ENCODE measurements at places on chromosomes 1 and 21.

- DNase-seq: no peak
Measured at GRCh38 chr1:167229719-167230385, 9.2 kb downstream of the POU2F1 start.

DNA sequence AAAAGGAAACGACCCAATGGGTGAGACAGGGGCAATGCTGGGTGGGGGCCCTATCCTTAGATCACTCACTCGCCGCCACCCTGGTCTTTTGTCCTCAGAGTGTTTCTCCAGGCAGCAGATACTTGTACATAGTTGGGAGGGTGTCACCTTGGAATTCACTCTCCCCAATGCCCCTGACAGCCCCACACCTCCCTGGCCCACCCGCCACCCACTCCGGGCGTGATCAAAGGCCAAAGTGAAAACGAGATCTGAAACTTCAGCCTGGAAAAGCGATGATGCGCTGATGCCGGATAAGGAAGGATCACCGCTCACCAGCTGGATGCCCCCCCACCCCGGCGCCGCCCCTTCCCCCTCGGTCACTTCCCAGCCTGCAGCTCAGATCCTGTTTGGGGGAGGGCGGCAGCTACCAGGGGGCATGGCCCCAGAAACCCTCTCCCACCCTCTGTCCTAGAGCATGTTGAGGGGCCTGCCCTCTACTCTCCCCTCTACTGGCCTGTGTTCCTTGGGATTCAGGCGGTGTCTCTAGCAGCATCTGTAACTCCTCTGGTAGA lies 33.6 kb upstream of the CASZ1 start:
- no peak for DNase-seq

- DNase-seq: no peak
Measured at GRCh38 chr1:62753031-62753965, 30.6 kb upstream of the ATG4C start.

- no peak for DNase-seq
Measured at GRCh38 chr1:7463526-7463925, 307.6 kb upstream of the VAMP3 start.

- DNase-seq: no peak
Measured at GRCh38 chr1:18936814-18937481, 19.5 kb downstream of the IFFO2 start.

DNA sequence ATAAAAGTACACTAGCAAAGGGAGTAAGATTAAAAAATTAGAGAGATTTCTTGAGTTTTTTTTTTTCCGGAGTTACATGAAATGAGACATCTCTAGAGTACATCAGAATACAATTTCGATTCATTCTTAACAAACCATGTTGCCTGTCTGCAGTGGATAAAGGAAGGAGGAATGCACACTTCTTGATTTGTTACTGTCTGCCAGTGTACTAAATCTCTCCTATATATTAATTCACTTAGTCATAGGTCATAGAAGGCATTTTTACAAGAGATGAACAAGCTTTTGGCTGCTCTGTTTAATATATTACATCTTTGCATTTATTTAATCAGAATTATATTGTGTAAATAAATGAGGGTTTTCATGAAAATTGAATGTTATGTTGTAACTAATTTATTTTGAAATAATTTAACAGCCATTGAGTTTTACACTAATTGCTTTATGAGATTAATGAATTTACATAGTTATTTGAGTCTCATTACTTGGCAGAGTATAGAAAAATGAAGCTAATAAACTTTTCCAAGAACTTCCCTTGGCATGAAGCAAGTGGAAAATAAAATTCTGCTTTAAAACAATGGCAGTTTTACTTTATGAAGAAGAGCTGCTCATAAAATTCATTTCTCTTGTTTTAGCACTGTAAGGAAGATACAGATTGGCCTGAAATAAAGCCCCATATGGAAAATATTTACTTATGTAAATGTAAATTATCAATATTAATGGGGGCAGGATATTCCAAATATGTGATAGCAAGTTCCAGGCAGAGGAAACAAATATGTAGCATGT lies 1284.7 kb downstream of the BRINP3 start:
- DNase-seq: no peak

DNA sequence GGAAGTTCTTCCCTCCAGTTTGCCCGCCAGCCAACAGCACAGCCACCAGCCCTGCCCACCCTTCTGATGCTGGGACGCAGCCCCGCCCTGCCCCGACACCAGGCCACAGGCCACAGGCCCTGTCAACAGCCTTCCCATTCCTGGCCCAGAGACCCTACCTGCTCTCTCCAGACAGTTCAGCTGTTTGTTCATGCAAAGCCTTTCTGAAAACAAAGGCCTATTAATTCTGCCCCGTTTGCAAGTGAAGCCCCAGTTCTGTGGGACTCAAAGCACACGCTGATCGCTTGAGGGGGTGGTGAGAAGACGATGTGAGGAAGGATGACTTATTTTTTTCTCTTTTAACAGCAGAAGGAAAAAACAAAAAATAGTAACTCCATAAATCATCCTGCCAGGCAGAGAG lies 55.4 kb upstream of the KIF26B start:
- no peak for DNase-seq

GRCh38 chr1:100971021-100971420 lies 54.6 kb downstream of the DPH5 start:
- DNase-seq: no peak

DNA sequence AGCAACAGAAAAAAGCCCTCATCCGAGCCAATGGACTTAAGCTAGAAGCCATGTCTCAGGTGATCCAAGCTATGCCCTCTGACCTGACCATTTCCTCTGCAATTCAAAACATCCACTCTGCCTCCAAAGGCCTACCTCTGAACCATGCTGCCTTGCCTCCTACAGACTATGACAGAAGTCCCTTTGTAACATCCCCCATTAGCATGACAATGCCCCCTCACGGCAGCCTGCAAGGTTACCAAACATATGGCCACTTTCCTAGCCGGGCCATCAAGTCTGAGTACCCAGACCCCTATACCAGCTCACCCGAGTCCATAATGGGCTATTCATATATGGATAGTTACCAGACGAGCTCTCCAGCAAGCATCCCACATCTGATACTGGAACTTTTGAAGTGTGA lies 20.7 kb downstream of the NR5A2 start:
- no peak for DNase-seq

GRCh38 chr1:47388891-47389238 lies 27.2 kb upstream of the FOXE3 start:
- DNase-seq: peak; percentile 41

GRCh38 chr1:165928075-165928731 lies 100.8 kb downstream of the UCK2 start:
- peak; percentile 36 for DNase-seq

DNA sequence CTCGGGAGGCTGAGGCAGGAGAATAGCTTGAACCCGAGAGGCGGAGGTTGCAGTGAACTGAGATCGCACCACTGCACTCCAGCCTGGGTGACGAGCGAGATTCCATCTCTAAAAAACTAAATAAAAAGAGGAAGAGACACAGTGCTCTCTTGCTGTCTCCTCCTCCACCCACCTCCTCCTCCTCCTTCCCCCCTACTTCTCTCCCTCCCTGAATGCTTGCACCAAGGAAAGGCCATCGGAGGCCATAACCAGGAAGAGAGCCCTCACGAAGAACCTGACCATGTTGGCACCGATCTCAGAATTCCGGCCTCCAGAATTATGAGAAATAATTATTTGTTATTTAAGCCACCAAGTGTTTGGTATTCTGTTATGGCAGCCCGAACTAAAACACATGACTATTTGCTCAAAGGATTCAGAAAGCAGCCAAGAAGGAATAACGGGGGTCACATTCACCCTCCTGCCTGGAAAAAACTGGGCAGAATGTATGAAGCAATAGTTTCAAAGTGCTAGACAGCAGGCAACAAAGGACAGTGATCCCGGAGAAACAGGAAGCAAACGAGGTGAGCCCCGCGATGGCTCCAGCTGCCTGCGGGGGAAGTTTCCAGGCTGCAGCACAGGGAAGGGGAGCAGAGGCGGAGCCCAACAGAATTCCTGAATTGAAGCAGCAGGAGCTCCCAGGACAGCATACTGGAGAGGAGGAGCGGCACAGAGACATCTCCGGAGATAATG lies 35.8 kb downstream of the LDLRAD1 start:
- no peak for DNase-seq

DNA sequence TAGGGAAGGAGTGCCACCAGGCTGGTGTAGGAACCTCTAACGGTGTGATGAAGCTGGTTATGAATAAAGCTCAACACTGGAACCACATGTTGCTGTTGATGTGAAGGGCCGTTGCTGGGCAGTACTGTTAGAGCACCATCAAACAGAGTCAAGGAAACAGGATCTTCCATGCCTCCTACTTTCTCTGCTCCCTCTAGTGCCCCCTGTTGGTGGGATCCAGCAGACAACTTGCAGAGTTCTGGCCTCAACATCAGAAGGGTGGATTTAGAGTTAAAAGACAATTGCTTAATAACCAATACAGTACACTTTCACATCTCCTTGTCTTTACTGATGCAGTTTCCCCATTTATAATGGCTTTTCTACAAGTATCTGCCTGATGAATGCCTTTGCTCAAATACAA lies 336.4 kb downstream of the NTNG1 start:
- DNase-seq: no peak

DNA sequence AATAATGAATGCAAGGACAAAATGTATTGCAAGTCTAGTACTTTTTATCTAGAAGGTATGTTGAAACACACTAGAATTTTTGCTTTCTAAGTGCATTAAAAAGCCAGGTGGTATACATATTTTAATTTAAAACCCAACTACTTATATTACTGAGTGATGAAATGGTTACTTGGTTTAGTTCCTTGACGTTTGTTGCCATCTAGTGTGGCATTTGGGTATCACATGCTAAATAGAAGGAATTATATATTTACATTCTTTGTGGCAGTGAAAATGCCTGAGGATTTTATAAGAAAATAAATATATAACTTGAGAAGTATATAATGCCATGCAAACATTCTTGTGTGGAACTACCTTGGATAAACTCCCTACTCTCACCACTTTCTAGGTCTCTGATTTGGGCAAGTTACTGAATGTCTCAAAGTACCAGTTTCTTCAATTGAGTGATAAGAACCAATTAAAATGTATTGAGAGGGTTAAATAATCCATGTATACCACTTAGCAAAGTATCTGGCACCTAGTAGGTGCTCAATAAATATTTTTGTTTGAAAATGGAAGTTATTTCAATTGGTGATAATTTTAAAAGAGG lies 69.6 kb downstream of the SDCCAG8 start:
- peak; percentile 13 for DNase-seq

GRCh38 chr1:187257476-187257875 lies 428.7 kb downstream of the PLA2G4A start:
- no peak for DNase-seq
